EH (cell line): ENCODE measurements at places on chromosomes 11 and 22.

DNA sequence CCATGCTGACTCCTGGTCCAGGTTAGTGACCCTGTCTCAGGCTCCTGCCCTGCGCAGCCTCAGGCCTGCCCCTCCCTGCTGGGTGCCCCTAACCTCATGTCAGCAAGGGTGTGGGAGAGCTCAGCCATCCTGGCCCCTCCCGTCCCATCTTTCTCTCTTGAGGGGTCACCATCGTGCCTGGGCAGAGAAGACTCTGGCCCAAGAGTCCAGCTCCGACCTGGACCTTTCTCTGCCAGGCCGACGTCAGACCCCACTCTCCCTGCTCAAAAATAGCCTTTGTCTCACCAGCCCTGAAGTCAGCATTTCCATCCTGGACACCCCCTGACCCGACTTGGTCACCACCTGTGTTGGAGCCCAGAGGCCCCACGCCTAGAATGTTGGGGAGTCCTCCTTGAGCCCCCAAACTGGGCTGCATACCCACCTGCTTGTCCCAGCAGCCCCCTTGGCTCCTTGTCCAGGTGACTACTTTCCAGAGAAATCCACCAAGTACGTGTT, 4.9 kb downstream of the SCGB1C1 start:
- no peak for DNase-seq

- peak; percentile 82 for DNase-seq
Measured at GRCh38 chr11:18749681-18750319, 23.8 kb upstream of the IGSF22 start.

GRCh38 chr22:30325065-30325720, 1.5 kb downstream of the TBC1D10A start:
- DNase-seq: peak; percentile 93

DNA sequence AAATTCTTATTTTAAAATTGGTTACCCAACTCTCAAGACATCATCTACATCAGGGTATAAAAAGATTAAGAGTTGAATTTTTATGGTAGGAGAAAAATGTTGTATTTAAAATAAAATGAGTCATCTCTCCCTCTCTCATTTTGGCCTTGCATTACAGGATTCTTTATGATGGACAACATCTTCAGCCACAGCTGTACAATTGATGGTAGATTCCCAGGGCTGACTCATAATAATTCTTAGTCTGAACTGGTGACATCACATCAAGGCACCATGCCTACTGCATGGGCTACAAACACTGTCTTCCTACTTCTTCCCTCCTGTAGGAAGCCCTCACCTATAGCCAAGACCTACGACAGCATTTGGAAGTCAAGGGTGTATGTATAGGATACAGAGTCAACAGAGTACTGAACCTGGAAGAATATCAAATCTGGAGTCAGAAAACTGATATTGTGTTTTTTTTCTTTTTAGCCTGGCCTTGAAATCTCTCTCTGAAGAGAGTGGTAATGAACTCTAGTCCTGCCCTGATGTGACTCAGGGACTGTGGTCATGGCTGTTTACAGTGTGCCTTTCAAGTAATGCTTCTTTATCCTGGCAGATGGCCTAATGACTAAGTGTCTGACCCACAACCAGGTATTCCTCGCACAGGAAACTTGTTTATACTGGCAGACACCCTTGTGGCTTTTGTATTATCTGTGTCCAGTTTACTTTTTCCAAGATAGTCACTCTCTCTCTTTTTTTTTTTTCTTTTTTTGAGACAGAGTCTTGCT, 32.5 kb downstream of the MRGPRX2 start:
- peak; percentile 45 for DNase-seq

DNA sequence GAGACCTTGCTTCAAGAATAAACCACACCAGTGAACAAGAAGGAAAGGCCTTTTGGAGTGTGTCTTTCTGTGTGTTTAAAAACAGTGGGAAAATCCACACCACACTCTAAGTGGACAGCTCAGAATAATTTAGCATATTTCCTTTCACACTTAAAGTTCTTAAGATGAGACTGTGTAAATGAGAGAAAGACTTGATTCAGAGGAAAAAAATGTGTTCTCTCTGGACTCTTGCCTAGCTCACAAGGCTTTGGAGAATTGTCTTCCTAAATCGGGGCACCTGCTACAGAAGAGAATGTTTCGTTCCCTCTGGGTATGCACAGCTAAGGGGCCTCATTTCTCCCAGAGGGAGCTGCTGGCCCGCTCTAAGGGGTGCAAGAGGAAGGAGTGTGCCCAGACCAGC, 28.4 kb upstream of the CRTAM start:
- no peak for DNase-seq

GRCh38 chr22:28052825-28053269, 133.8 kb upstream of the PITPNB start:
- DNase-seq: no peak

- DNase-seq: no peak
Measured at GRCh38 chr11:61630089-61630488, 49.2 kb upstream of the SYT7 start.

- DNase-seq: no peak
Measured at GRCh38 chr11:134173296-134173695, 50.5 kb downstream of the NCAPD3 start.

GRCh38 chr22:46006379-46007002, 29.5 kb upstream of the WNT7B start:
- peak; percentile 94 for DNase-seq

- peak; percentile 66 for DNase-seq
Measured at GRCh38 chr22:37018815-37019308, 385 bp downstream of the TST start.

GRCh38 chr11:83004746-83005556, 66.7 kb downstream of the RAB30 start:
- DNase-seq: no peak

- DNase-seq: peak; percentile 38
Measured at GRCh38 chr22:41833369-41834004, 582 bp downstream of the SREBF2 start.

GRCh38 chr11:61587951-61588727, 7.3 kb upstream of the SYT7 start:
- no peak for DNase-seq

DNA sequence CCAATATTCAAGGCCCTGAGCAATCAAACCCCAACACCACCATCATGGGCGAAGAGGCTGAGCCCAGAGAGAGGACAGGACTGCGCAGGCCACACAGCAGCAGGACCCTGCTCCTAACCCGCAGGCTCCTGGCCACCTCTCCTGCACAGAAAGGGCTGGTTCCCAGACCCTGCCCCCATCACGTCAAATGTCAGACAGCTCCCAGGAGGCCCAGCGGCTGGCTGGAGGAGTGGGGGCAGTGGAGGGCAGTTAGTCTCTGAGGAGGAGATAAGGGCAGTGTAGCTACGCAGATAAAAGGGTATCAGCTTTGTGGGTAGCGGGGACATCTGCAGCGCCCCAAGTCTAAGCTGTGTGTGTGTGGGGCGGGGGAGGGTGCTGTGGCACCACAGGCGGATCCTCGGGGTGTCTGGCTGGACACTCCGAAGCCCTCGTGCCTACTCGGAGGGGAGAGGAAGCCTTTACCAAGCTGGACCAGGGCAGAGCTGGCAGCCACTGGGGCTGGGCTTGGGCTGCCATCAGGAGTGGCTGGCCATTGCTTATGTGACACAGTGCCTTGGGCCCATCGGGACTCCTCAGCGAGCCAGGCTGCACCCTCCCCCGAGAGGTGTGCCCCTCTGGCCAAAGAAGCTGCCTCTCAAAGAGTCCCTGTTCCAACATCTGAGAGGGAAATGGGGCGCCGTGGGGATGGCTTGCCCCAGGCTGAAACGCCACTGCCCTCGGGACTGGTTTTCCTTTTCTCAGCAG, 21.5 kb downstream of the FADS3 start:
- DNase-seq: no peak

GRCh38 chr22:38756711-38757463, 1.1 kb upstream of the SUN2 start:
- no peak for DNase-seq

GRCh38 chr22:43530349-43531201, 118.8 kb downstream of the MPPED1 start:
- no peak for DNase-seq

- peak; percentile 65 for DNase-seq
Measured at GRCh38 chr11:64294774-64295173, 3.7 kb downstream of the KCNK4 start.

- no peak for DNase-seq
Measured at GRCh38 chr11:15927864-15928217, 428.5 kb downstream of the SOX6 start.

GRCh38 chr11:78351979-78352841, 65.4 kb downstream of the GAB2 start:
- DNase-seq: peak; percentile 7

DNA sequence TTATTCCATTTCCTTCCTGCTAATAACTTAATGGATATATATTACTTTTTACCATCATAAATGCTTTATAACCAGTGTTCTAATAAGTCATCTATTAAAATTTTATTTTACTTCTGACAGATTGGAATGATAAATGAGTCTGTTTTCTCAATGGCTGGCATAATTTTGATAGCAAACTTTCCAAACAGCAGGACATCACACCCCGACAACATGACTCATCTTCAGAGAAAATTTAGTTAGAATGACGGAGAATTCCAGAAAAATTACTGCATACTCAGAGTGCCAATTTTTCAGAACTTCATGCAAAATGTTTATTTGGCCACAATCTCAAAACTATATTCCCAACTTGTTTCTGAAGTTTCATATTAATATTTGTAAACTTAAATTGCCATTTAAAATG, 174.4 kb downstream of the SWAP70 start:
- peak; percentile 69 for DNase-seq

DNA sequence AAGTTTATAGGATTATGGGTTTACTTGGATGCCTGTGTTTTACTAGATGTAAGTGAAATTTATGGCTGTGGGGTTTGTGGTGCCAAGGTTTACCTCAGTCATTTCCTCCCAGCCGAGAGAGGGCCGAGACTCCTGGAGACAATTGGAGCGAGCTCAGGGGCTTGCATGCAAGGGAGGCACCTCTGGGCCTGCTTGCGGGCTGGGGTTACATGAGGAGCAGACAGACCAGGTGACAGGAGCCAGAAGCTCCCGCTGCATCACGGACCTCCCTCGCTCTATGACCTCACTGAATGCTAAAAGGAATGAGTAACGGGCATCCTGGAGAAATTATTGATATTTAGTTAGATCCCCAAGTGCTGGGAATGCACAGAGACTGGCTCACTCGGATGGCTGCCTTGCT, 275.2 kb upstream of the KIRREL3 start:
- no peak for DNase-seq

GRCh38 chr11:60204922-60205321, 22.0 kb upstream of the MS4A6A start:
- no peak for DNase-seq

GRCh38 chr11:9992306-9992705, 301.7 kb downstream of the SBF2 start:
- no peak for DNase-seq

DNA sequence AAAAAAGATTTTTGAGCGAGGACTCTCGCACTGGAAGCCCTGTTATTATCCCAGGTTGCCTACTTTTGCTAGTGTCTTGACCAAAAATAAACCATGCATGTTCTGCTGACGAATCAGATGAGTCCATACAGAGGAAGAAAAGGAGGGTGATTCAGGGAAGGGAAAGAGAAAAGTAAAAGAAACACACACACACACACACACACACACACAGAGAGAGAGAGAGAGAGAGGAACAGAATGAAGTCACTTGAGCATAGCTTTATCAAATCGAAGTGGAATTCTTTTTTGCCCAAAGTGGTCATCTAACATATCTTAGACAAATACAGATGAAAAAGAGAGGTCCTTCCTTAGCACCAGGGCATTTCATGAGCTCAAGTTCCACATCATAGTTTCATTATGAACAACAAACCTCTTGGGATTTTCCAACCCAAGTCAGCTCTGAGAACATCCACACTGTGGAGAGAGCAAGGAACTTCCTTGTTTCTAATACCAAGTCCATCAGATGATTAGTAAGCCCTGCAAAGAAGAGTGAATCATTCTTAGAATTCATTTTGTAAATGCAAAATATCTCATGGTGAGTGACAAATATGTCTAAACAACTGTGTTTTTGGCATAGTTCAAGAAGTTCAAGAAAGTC, 7.7 kb upstream of the MMP12 start:
- DNase-seq: peak; percentile 71

GRCh38 chr11:63837739-63838138, 1.2 kb upstream of the MARK2 start:
- no peak for DNase-seq

GRCh38 chr11:103903621-103904323, 132.7 kb upstream of the DDI1 start:
- no peak for DNase-seq

GRCh38 chr11:117271208-117271607, 19.9 kb upstream of the BACE1-AS start:
- DNase-seq: no peak

DNA sequence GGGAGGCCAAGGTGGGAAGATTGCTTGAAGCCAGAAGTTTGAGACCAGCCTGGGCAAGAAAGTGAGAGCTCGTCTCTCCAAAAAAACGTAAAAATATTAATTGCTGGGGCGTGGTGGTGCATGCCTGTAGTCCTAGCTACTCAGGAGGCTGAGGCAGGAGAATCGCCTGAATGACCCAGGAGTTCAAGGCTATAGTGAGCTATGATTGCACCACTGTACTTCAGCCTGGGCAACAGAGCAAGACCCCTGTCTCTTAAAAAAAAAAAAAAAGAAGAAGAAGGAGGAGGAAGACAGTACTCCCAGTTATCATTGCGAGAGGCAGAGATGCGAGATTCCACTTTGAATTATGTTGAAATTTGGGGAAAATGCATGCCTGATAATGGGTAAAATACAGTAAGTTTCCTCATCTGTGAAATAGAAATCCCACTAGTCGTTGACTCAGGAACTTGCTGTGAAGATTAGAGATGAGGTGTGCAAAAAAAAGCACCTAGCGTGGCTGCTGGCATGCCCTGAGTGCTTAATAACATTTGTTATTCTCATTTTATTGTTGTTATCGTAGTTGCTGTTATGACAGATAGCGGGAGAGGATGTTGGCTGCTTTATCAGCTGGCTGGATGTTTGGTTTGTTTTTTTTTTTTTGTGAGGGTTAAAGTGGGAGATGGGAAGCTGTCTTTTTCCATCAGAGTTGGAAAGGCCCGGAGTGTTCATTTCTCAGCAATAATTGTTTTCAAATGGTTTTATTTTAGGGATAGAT, 33.4 kb downstream of the BCR start:
- no peak for DNase-seq

- DNase-seq: no peak
Measured at GRCh38 chr11:65547446-65548125, 10.6 kb downstream of the LTBP3 start.

DNA sequence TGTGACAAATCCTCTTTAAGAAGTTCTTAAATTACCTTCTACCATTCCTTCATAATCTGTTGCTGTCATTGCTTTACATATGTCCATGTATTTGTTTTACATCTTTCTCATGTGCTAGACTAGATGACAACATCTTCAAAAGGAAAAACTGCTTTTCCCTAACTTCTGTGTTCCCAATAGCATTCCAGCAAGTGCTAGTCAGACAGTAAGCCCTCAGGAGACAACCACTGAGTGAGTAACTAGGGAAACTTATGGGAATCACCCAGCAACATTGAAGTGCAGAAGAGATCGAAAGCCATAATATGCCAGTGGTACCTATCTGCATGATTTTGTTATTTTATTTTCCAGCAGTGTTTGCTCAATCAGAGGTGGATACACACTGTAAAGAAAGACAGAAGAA, 889.7 kb upstream of the API5 start:
- peak; percentile 62 for DNase-seq

- DNase-seq: no peak
Measured at GRCh38 chr11:114413958-114414357, 13.5 kb downstream of the RBM7 start.
